ENCODE measurements at places on chromosomes 7 and 10.

DNA sequence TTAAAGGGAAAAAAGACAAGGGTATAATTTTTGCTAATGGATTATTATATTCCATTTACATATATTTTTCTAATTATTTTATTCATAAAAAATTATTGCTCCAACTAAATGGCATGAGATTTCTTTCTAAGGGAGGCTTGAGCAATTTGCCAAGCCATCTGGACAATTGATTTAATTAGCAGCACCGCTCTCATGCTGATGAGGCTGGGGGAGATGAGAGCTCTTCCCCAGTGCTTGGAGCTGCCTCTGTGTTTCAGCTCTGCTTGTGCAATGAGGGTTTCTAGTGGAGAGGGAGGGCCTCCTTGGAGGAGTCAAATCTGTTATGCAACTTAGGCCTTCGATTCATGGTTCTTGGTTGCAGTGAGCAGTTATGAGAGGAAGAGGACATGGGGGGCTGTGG, 574.3 kb downstream of the TCERG1L start:
- no peak for DNase-seq

- DNase-seq, result no peak
Observed at GRCh38 chr7:98135984-98136383, 29.3 kb downstream of the LMTK2 start.

DNA sequence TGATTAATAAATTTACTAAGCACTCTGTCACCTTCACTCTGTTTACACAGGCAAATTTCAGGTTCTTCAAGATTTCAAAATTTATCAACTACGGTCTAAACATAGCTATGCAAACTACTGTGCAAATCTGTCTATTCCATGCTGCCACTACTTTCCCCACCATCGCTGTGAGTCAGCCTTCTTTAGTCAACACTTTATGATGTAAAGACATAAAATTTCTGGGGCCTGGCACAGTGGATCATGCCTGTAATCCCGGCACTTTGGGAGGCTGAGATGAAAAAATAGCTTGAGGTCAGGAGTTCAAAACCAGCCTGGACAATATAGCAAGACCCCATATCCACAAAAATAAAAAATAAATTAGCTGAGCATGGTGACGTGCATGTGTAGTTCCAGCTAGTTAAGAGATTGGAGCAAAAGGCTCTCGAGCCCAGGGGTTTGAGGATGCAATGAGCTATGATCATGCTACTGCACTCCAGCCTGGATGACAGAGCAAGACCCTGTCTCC, 42.6 kb downstream of the CNOT4 start:
- DNase-seq, result no peak

- DNase-seq, result no peak
Observed at GRCh38 chr7:2013381-2014311, 219.1 kb downstream of the MAD1L1 start.

DNA sequence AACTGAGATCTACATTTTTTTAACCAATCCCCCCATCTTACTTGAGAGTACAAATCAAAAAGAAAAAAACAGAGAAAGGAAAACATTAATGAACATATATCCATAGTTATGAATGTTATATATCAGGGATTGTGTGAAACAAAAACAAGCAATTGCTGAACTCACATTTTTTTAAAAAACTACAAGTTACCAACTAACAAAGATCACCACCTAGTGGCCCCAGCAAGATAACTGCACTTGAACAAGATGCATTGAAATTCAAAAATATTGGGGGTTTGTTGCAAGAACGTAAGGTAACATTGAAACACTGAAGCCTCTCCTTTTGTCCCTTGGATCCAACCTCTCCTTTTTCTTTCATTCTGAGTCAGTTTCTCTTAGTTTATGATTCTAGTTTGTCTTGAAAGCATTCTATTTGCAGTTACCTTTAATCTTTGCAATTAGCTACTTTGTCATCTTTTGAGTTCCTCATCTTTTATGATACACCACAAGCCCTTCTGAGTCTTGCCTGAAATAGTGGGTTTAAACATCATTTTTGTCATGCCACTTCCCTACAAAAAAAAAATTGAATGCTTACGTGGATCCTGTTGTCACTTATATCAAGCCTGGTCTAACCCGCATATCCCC, 87.3 kb upstream of the TES start:
- DNase-seq, result peak; percentile 56

- peak; percentile 52 for DNase-seq
Observed at GRCh38 chr10:49177391-49178355, 10.5 kb downstream of the TMEM273 start.

DNA sequence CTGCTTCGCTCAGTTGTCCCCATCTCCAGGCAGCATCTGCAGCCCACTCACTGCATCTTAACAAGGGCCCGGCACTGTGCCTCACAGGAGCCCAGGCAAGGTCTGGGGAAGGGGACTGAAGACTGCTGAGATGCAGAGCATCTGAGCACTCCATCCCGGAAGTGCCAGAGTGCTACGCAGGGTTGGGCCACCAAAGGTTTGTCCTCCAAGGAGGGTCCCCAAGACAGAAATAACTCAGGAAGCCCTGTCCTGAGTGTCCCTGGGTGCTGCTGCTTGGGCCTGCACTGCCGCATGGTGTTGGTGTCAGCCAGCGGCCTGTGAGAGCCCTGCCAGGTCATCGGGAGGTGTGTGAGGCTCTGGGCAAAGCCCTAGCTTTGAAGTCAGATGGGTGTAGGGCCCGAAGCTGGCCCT, 288.2 kb upstream of the ZMIZ1 start:
- no peak for DNase-seq

- no peak for DNase-seq
Observed at GRCh38 chr10:7027913-7028808, 382.7 kb downstream of the SFMBT2 start.

DNA sequence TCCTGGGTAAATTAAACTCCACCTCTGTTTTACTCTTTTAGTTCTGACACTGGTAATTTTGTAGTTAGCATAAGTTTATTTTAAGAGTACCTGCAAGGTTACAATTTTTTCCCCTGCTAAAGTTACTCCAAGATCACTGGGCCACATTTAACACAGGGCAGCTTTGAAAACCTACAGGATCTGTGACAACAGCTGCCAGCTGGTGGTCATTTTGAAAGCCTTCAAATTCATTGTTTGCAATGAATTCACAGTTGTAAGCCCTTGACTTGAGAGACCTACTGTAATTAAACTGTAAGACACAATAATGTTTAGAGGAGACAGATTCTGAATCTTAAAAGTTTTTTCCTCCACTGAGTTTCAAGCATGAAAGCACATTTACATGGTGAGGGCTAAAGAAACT, 129.6 kb downstream of the CNOT4 start:
- no peak for DNase-seq

DNA sequence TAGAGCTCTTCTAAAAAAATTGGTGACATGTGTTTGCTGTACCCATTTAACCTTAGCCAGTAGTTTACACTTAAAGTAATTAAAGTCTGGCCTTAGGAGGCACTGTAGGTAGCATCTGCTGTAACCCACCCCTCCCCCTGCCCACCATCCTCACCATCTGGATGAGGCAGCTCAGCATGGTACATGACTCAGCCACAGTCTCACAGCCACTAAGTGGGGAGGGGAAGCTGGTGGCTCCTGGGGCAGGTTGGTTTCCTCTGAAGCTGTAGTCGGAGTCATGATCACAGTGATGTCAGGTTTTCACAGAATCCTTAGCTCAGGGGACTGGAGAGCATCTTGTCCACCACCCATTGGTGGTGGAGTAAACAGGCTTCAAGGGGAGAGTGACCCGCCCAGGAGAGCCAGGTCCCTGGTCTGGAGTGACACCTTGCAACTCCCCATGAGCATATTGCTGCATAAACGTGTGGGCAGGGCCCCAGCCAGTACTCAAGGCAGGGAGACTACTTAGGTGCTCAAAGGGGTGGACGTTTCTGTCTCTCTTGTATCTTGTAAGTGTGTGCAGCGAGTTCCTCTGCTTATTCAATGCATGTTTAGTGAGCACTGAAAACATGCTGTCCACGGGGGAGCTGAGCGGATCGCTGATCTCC, 125.9 kb downstream of the GRK5 start:
- DNase-seq, result no peak

GRCh38 chr7:13259930-13260329, 572.5 kb downstream of the ARL4A start:
- no peak for DNase-seq

DNA sequence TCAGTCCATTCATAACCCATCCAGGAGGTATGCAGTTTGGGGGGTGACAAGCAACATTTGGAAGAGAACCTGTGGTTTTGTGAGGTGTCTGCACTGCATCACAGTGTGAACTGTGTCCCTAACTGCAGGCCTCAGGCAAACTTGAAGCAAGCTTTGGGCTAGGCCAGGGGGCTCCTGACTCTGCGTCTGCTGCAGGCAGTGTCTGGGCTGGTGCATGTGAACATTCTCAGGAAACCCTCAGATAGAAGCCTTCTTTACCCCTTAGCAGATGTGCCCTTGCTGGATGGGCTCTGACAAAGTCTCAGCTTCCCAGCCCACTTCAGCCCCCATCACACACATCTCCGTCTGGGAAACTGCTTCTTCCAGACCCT, 61.0 kb downstream of the VIPR2 start:
- no peak for DNase-seq

GRCh38 chr7:79936281-79936983, 198.2 kb upstream of the GNAI1 start:
- no peak for DNase-seq

DNA sequence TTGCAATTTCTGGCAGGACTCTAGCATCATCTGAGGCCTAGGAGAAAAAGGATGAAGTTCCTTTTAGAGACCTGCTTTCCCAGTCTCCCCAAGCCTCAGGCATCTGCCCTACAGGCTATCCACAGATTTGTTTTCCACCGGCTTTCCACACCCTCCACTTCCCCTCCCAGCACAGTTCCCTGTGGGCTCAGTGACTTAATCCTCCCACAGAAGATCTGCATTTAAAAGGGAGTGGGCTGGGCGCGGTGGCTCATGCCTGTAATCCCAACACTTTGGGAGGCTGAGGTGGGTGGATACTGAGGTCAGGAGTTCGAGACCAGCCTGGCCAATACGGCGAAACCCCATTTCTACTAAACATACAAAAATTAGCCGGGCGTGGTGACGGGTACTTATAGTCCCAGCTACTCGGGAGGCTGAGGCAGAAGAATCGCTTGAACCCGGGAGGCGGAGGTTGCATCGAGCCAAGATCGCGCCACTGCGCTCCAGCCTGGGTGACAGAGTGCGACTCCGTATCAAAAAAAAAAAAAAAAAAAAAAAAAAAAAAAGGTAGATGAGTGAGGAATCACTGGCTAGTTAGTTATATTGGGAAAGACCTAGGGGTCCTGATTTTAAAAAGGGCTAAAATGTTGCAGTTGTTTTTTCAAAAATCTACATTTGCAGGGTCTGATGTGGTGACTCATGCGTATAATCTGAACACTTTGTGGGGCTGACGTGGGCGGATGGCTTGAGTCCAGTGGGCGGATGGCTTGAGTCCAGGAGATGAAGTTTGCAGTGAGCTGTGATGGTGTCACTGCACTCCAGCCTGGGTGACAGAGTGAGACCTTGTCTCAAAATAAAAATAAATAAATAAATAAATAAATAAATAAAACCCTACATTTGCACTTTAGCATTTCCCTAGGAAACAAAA, 119.5 kb downstream of the BAMBI start:
- no peak for DNase-seq

- no peak for DNase-seq
Observed at GRCh38 chr10:109474812-109475211, 448.5 kb downstream of the XPNPEP1 start.

DNA sequence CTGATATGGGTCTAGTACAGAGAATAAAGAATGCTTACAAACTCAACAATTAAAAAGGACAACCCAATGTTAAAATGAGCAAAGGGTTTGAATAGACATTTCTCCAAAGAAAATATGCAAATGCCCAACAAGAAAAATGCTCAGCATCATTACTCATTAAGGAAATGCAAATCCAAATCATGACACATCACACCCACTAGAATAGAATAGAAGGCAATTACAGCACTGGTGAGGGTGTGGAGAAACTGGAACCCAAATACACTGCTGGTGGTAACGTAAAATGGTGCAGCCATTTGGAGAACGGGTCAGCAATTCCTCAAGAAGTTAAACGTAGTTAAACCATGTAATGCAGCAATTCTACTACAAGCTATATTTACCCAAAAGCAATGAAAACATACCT, 53.8 kb downstream of the KDM7A start:
- no peak for DNase-seq

DNA sequence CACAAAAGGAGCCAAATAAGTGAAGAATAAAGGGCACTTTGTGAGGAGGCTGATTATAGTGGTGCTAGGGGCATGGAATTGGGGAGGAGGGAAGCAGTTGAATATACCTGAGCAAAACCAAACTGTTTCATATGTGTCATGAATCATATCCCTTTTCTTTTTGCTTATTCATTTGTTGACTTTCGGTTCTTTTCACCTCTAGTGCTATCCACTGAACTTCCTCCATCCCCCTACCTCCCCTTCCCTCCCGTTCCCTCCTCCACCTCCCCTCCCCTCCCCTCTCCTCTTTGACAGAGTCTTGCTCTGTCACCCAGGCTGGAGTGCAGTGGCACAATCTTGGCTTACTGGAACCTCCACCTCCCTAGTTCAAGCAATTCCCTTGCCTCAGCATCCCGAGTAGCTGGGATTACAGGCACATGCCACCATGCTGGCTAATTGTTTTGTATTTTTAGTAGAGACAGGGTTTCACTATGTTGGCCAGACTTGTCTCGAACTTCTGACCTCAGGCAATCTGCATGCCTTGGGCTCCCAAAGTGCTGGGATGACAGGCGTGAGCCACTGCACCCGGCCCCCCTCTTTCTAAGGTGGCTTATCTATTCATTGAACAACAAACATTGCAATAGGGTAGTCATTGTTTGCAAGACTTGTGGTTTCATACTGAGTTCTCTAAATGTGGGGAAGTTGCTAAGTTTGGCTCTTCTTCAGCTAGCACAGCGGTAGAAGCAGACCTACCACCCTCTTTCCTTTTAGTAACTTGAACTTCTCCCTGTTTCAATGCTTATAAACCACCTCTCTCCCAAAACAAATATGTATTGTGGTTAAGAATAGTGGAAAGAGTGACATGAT, 150.4 kb upstream of the PRPS1L1 start:
- peak; percentile 31 for DNase-seq

GRCh38 chr10:21399392-21400035, 126.0 kb downstream of the SKIDA1 start:
- DNase-seq, result peak; percentile 69

DNA sequence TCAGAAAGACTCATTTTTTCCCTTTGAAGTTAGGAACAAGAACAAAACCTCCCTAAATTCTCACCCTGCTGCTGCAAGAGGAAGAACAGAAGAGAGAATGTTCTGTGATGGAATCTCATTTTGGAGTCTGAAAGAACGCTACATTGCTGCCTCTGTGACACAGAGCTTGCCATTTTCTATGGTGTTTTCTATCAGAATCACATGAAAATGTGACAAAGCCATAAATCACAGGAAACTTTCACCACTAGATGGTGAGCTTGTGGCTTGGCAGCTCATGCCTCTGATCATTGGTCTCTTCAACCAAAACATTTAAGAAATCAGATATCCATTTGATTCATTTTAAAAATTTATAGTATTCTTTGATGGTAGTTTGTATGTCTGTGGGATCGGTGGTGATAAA, 82.9 kb downstream of the CADPS2 start:
- DNase-seq, result peak; percentile 29

GRCh38 chr10:51137756-51138529, 63.7 kb downstream of the PRKG1 start:
- peak; percentile 65 for DNase-seq

All from fibroblast of gingiva (primary cell).